ENCODE measurements at places on chromosomes 11 and 22.

DNA sequence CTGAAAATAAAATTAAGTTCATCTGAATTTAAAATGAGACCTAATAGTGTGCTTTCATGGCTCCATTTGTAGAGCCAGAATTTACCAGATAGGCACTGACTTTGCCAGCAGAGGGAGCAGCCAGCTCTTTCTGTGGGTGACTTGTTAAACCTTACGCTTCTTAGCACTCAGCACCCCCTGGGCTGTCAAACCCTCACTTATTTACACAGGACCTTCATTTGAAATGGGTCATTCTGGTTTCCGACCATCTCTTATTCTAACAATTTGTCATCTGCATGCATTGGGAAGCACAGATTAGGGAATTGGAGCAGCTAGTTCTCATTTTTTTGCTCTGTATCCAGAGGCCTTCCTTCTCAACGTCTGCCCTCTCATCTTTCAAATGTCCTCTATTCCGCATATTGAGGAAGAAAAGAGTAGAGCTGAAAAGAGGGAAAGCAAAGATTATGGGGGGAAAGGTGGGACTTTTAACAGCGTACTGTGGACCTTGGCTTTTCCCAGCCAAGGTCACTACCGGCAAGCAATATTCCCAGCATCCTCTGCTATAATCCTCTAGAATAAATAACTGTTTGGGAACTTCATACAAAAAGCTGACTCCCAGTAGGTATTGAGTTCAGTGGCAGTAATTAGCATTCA is 3.1 kb downstream of the ASRGL1 start:
- peak; percentile 79 for DNase-seq

- DNase-seq, result no peak
Observed at GRCh38 chr11:15493921-15494620, 379.3 kb downstream of the INSC start.

GRCh38 chr11:128324531-128325141 is 262.7 kb downstream of the ETS1 start:
- DNase-seq, result no peak

GRCh38 chr11:19380375-19380774 is 139.6 kb upstream of the E2F8 start:
- peak; percentile 3 for DNase-seq

DNA sequence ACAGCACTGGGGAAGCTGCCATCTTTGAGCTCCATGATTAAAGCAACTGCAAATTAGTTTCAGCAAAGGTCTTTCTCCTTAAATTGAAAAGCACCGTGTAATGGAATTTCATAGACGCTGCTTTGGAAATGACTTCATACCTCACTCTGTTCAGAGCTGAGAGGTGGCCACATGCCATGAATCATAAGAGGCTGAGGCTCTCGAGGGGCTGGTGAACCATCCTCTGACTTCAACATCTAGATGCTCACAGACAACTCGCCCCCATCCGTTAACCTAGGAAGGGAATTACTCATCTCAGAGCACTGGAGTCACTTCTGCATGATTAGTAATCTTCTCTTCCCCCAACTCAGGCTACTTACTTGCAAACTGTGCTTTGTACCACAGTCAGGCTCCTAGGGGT is 122.3 kb downstream of the RCN1 start:
- DNase-seq, result peak; percentile 77

GRCh38 chr22:46984751-46985506 is 222.5 kb downstream of the TBC1D22A start:
- no peak for DNase-seq

DNA sequence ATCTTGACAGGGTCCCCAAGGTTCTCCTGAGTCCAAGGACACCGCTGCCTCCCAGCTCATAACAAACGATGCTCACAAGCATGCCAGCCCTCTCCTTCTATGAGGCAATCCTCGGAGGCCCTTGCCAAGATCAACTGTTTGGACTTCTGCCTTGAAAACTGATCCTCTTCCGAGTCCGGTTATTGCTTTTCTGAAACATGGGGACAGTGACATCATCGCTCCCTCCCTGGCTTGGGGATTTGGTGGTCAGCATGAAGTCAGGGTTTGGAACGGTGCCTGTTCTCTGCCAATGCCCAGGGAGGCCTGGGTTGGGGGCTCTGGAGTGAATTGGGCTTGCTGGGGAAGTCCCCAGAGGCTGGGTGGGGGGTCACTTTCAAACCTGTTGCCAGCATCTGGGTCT is 149.3 kb downstream of the FBXO7 start:
- no peak for DNase-seq

- no peak for DNase-seq
Observed at GRCh38 chr11:42526426-42526825, 785.4 kb upstream of the API5 start.

GRCh38 chr11:27977031-27977430 is 130.9 kb downstream of the KIF18A start:
- DNase-seq, result no peak

DNA sequence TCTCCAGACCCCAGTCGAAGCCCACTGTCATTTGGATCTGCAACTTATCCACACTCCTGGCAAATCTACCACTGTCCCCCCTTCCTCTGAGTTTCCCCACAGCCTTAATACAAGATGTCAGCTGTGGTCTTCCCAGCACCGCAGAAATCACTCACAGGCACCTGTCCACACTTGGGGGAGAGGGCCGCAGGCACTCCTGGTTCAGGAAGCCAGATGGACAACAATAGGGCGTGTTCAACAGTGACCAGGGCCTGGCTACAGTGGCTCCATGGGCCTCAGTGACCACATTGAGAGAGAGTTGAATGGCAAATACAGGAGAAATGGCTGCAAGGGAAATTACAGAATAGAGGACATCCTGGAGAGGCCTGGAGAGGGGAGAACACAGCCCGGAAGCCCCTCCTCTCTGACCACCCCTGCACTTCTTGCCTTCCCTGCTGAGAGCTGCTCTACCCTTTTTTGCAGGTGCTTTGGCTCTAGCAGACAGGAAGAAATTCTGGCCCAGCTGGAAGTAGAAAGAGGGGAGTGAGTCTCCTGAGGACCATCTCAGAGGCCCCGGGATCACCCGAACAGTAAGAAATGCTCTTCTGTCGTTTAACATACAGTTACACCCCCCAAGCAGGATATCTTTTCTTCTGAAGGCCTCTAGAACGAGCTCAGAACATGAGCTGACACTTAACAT is 164.6 kb downstream of the FEZ1 start:
- no peak for DNase-seq

DNA sequence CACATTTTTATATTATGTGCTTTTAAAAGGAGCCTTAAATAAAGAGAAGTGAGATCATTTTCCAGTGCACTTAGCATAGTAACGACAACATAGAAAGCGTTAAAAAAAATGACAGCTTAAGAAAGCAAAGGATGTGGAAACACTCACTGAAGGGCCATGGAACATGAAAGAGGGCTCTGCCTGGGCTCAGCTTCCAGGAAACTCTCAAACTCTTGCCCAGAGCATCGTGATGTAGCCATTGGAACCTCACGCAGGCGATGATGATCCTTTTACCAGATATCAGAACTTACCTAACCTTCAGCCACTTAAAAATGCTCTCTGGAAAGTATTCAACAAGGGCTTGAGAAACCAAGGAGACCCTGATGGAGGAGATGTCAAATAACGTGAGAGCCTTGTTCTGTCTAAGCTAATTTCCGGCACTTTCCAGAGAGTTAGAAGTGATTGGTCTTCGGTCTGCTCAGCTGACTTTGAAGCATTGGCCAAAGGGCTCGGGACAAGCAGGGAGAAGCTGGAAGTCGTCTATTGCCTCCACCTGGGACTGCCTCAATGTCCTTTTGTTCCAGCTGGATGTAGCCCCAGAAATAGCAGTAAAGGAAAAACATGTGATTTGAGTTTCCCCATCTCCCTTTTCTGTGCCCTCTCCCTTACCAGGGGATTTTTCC is 21.5 kb upstream of the ETS1 start:
- DNase-seq, result no peak

DNA sequence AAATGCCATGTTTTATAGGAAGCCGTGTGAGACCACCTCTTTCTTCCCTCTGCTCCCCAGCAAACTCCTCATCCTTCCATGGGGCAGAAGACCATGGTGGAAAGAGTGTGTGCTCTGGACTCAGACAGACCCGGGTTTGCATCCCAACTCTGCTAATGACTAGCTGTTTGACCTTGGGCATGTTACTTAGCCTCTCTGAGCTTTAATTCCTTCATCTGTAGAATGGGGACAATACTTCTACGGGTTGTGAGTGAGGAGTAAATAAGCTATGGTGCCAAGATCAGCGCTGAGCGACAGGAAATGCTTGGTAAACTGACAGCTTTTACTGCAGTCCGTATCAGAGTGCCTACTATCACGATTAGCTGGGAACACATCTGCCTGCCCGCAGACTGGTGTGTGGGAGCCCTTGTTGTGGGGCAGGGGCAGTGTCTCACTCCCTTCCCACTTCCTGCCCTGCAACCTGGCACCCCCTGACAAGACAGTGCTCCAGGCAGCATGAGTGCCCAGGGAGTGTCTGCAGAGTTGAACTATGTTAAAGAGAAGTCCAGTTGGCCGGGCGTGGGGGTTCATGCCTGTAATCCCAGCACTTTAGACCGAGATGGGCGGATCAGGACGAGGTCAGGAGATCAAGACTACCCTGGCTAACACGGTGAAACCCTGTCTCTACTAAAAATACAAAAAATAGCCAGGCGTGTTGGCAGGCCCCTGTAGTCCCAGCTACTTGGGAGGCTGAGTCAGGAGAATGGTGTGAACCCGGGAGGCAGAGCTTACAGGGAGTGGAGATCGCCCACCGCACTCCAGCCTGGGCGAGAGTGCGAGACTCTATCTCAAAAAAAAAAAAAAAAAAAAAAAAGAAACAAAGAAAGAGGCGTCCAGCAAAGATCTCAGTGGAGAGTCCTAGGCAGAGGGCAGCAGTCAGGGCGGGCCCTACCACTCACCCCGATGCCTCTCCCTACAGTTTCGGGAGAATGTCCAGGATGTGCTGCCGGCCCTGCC is 2.2 kb downstream of the SEC14L2 start:
- DNase-seq, result no peak

- no peak for DNase-seq
Observed at GRCh38 chr11:14232652-14233051, 126.3 kb downstream of the RRAS2 start.

DNA sequence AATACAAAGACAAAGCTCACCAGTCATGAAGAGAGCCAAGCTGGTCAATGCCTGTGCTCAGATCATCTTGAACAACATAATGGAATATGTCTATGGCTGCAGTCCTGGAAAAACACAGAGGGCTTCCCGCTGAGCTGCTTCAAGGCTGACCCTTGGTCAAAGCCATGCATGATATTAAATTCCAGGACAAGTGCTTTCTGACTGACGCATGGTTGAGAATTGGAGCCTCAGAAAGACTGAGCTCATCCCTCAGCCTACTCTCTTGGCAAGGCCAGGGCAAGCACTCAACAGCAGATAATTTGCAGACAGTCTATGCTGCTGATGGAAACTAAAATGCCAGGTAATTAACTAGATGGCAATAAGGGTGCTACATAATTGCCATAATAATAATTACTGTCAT is 89.2 kb downstream of the GALNT18 start:
- DNase-seq, result no peak

- no peak for DNase-seq
Observed at GRCh38 chr11:22163394-22163797, 29.5 kb upstream of the ANO5 start.

GRCh38 chr11:80722629-80723028 is 1281.8 kb upstream of the TENM4 start:
- peak; percentile 23 for DNase-seq

- DNase-seq, result no peak
Observed at GRCh38 chr11:1843098-1843473, 4.3 kb downstream of the TNNI2 start.

DNA sequence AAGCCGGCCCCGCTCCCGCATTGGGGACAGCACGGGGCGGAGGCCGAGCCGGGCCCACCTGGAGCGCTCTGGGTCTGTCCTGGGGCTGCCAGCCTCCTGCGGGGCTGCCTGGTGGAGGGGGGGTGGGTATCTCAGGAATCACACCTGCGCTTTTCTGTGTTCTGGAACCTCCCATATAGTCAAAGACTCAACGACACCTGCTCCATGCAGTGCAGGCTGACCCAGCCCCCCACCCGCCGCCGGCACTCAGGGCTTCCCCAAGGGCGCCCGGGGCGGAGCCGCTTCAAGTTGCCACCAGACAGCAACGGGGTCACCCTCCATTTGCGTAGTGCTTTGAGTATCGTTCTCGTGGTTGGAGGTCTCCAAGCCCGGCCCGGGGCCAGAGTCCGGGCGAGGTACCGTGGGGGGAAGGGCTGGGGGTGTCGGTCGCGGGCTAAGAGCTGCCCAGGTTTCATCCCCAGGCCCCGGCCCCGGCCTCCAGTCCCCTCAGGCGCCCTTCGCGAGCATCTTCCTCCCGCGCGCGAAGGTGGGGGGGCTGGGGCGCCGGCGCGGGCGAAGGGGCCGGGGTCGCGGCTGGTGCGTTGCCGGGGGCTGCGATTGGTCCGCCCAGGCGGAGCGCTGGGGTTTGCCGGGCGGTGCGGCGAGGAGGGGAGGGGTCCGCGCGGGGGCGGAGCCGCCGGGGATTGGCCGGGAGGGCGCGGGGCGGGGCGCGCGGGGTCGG is 6.6 kb downstream of the TSPAN4 start:
- DNase-seq, result peak; percentile 59

GRCh38 chr11:130301002-130301401 is 13.7 kb downstream of the ZBTB44 start:
- DNase-seq, result no peak

DNA sequence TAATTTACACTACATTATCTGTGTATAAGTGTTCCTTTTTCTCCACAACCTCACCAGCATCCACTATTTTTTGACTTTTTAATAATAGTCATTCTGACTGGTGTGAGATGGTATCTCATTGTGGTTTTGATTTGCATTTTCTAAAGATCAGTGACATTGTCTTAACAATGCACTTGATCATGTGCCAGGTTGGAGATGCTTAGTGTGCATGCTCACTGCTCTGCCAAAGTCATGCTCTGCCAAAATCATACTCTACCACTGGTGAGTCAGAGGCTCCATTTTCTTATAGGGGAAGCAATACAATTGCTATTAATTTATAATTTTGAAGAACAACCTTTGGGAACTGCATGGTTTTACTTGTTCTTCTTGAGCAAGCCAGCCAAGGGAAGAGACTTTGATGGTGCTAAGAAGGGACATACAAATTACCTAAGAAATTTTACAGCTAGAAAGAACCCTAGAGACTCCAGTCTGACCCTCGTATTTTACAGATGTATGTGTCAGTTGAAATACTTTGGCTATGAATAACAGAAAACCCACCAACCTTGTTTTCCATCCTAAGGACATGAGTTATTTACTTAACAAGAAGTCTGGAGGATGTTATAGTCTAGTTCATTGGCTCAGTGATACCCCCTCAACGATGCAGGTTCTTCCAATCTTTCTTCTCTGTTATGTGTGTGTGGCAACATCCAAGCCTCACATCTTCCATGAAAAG is 368.9 kb downstream of the DDX10 start:
- DNase-seq, result peak; percentile 63
